ENCODE measurements at places on chromosomes 7 and 10. TPM values are rescaled to one million over a fixed set of nuclear protein-coding genes. Genes with fewer than 3 reads are reported as not detected.

MSMB gene
- total RNA-seq = not detected

GRCh38 chr7:1985042-1985441, 247.7 kb downstream of the MAD1L1 start:
- no peak for DNase-seq

SORCS1 gene
- 13.6 TPM for total RNA-seq

NYAP1 gene
- 4.6 TPM for total RNA-seq

DNA sequence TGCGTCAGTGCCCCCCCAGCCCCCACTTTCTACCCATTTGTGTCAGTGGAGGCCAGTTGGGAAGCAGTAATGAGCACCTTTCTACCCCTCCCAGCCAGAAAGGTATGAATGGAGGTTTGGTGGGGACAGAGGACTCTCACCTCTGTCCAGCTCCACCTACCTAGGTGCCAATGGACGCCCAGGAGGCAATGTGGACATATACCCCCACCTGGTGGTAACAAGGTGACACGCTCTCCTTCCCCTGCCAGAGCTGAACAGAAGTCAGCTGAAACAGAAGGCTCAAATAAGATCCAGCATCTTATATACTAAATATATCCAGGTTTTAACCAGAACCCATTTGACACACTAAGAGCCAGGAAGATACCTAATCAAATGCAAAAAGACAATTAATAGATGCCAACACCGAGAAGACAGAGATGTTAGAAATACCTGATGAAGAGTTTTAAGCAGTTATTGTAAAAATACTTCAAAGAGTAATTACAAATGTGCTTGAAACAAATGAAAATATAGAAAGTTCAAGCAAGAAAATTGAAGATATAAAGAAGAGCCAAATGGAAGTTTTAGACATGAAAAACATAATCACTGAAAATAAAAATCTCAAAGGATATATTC, 18.4 kb upstream of the SORCS3 start:
- DNase-seq = no peak

GRCh38 chr10:101780818-101781654, 2.2 kb downstream of the NPM3 start:
- no peak for DNase-seq

DNA sequence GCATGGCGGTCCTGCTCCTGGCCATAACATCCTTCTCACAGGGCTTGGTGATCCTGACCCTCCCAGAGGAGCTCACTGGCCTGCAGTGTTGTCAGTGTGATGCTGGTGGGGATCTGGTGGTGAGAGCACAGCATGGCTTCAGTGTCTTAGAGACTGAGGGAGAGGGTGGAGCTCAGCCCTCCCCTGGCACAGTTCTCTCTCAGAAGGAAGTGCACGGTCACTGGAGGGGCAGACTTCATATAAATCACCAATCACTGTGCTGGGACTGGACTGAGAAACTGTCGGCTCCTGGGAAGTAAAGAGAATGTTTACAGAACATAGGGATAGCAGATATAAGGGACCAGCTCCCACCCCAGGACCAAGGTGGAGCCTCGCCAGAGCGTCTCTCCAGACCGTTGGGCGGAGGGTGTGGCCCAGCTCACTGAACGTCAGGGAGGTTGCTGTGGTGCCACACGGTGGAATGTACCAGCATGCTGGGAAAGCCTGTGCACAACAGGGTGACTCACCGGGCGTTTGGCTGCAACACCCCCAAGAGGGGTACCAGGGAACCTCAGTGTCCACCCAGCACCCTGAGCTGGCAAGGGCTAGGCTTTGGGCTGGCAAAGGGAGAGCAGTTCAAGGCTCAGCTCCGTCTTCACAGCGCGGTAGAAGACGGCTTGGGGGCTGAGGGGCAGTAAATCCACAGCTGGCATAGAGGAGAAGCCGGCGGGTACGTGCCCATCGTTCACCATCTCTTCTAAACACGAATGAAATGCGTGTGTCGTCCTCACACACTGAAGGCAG, 8.8 kb upstream of the GET4 start:
- DNase-seq = no peak

OPN1SW gene
- not detected for total RNA-seq

- DNase-seq = no peak
Observed at GRCh38 chr10:74213571-74214162, 62.6 kb downstream of the ADK start.

GRCh38 chr7:922334-923107, 32.0 kb downstream of the ADAP1 start:
- DNase-seq = no peak

RAB19 gene
- total RNA-seq = 14.0 TPM

MMRN2 gene
- total RNA-seq = 1.6 TPM

DNA sequence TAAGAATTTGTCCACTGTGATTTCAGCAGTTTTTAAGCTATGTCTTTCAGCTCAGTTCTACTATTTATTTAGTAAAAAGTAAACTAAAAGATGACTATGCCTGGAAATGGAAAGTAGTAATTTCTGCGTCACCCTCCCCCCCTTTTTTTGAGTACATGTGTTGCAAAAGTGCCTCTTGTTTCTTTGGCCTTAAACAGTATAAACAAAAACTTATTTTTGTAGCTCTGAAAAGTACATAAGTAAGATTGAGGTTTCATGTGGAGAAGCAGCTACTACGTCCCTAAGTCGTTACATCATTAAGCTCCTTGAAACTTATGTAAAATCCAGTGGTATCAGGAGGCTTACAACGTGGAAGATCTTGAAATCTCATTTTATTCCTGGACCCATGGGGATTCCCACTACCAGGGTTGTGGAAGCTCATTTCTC, 46.3 kb upstream of the HBP1 start:
- DNase-seq = no peak

DNA sequence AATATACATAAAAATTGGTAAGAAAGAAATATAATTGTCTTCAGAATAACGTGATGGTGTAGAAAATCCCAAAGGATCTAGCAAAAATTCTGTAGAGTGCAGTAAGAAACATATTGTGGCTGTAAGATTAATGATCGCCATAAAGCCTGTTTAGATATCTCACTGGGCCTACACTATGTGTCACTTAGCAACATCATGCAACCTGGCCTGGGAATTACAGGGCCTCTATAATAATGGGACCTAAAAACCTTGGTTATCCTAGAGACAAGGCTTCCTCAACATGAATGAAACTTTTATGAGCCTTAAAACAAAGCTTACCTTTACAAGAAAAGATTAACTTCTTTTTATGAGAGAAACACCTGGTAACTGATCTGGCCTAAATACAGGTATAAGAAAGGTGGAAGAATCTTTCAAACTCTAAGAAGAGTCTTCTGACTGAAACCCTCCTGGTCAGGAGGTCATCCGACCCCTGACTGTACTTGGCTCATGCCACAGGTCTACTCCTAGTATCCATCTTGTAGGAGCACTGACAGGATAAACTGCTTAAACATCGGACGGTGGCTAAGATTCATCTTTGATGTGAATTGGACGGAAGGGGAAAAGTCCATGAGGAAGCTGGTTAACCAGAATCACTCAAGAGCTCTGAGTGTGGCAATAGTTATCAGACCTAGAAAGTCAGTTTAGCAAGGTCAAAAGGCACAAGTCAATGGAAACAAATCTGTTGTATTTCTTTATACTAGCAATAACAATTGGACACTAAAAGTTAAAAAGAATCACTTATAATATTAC, 1155.1 kb upstream of the SORCS1 start:
- no peak for DNase-seq

MLXIPL gene
- total RNA-seq = 48.6 TPM

DNA sequence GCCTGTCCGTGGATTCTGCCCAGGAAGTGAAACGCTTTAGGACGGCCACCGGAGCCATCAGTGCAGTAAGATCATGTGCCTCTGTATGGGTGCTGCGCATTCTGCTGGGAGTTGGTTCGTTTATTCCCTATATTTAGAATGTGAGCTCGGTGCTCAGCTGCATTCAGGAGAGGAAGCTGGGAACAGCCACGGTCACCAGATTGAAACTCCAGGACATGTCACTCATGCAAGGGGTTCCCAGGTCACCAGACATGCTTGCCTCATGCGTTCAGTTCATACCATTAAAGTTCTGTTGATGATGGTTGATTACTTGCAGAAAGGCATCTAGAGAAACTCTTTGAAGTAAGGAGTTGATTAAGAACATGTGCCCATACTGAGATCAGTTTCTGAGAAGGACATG, 78.1 kb downstream of the TRRAP start:
- no peak for DNase-seq

VPS26A gene
- total RNA-seq = 60.4 TPM

AGAP6 gene
- 18.8 TPM for total RNA-seq

PIP4K2A gene
- total RNA-seq = 22.4 TPM

DNA sequence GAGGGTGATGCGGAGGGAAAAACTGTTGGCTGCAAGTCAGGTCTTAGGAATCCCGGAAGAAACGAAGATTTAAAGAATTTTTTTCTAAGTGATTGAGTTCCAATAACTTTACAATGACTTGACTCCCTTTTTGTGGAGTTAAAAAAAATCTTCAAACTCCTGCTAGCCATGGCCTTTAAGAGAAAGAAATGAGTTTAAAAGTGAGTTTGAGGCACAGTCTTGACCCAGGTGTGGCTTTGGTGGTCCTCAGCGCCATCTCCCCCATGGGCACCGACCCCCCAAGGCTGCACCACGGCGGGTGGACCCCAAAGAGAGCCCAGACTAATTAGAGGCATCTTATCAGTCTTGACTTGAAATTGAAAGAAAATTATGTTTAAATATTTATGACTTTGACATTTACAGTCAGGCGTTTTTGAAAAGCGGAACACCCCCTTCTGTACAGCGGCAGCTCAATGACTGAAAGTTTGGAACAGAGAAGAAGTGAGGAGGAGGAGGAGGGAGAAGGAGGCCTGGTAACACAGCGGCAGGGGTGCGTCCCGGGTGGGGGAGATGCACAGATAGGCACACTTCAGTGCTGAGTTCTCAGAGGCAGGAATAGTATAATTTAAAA, 349.6 kb downstream of the DNAJB6 start:
- no peak for DNase-seq

DNA sequence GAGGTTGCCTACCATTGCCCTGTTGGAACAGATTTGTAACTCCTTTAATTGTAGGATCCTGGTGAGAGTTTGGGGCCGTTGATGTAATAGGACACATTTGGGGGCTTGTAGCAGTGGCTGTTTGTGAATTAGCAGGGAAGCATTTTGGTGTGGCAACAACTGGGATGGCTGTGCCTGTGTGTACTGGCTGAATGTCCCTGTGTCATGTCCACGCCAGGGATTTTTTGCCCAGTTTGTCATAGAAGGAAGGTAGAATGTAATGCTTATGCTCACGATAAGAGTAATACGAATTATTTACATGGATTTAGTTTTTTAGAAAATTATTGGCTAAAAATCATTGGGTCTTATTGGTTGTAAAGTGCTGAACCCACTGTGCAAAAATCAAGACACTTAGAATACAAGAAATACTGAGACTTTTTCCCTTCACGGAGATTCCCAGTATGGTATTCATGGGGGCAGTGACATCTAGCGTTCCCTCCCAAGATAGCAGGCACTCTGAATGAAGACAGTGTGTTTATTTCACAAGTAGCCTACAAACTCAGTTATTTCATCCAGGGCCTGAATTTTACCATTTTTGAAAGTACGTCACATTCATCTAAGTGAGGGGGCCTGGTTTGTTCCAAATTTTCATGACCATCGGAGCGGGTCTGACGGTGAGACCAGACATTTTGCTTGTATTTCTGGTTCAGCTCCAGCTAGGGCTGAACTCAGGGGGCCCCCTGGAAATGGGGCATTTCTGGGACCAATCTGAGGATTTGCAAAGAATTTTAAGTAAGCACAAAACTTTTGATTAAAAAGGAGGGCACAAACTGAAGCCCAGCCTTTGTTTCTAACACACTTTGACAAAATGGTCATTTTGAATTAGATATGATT, 74.7 kb downstream of the CACNB2 start:
- DNase-seq = peak; percentile 24

DNA sequence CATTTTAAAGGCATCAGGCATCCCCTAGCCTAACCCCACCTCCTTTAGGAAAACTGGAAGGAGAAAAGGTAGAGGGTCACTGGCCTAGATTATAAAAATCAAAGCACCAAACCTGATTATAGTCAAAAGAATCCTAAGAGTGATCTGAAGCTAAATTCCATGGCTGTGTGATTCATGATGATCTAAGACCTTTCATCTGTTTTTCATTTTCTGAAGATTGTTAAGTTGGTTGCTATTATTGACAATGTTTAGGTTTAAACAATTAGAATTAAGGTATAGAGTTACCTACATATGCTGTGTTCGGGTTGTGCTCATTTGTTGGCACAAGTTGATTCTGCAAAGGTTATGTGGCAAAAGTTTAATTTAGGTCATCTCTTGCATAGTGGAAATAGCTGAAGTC, 148.7 kb downstream of the BICC1 start:
- DNase-seq = no peak

KCNIP2 gene
- total RNA-seq = 5.5 TPM

MAGI2 gene
- total RNA-seq = 13.4 TPM
